Activated naive CD4-positive, alpha-beta T cell (primary cell): ENCODE measurements at places on chromosomes 2 and 18.

- no peak for DNase-seq
Measured at GRCh38 chr2:40554665-40555294, 102.9 kb upstream of the SLC8A1 start.

DNA sequence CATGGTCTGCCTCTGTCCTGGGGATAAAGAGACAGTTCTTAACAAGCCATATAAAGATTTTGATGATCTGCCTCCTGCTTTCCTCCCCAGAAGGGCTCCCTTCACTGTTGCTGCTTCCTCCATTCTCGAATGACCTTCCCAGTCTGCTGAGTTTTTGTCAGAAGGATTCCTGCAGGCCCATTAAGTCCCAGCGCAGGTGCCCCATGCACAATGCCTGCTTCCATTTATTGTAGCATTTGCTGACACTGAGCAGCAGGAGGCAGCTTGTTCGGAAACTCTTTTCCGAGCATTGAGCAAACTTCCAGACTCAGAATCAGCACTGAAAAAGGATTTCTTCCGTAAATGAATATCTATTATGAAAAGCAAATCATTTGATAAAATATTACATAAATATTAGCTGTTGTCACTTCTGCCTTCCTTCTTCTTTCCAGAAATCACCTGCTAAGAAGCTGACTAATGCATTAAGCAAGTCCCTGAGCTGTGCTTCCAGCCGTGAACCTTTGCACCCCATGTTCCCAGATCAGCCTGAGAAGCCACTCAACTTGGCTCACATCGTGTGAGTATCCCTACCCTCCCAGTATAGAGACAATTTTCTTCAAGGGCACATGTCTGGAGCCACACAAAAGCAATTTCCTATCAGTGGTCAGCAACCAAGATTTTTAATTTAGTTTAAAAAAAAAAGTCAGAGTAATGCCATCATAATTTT, 110.4 kb downstream of the DTNA start:
- DNase-seq = no peak

DNA sequence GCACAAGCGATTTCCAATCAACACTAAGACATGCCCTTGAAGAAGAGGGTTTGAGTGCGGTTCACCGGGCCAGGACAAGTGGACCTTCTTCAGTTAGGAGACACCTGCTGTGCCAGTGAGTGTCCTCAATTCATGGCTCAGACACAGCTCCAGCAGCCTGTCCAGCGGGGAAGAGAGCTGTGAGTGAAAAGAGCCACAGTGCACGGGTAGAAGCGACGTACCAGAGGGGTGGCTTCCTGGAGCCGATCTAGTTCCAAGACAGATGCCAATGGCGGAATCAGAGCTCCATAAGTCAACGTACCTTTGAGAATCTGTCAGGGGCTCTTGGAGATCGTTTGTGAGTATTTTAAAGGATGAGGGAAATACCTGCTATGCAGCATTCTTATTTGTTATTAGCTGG, 119.9 kb upstream of the SALL3 start:
- no peak for DNase-seq

DNA sequence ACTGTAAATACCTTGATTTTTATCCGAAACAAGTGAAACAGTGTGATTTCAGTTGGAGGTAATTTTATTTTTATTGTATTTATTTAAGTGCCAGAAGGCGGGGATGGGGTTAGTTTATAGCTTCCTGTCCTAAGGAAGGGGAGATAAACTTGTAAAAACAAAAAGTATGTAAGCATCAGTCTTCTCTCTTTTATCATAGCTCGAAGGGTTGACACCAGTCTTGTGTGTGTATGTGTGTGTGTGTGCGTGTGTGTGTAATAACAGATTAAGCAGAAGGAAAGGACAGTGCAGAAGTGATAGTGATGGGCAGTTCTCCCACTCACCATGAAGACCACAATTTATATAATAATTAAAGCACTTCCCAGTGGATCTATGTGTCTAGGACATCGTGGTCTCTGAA, 793.3 kb downstream of the PLCL1 start:
- DNase-seq = no peak

DNA sequence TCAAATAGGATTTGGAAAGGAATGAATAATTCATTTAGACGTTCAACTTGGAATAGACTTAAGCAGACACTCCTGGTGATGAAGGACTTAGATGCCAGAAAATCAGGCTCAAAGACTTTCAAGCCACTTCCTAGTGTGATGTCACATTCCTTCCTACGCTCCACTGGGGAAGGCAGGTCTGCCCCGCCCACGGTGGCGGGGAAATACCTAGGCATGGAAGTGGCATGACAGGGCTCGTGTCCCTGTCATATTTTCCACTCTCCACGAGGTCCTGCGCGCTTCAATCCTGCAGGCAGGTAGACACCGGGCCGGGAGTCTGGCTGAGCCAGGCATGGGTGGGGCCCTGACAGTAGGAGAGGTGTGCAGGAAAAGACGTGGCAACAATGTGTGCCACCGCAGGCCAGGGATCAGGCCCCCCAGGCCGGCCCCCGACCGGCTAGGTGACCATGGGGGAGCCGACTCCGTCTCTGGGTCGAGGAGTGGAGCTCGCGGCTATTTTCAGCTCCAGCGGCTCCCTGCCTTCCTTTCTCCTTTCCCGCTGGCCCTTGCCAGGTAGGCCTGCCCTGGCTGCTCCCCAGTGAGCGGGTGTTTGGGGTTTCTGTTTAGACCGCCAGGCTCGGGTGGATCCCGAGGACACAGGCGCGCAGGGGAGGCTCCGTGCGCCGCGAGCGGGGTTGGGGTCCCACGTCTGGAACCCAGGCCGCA, at the start of gene IL1RL2:
TSS of gene IL1RL2 (plus strand) at position 233 of the 705 bp plus-strand sequence. CDS start 845 bp downstream, outside the sequence.
- DNase-seq = no peak

DNA sequence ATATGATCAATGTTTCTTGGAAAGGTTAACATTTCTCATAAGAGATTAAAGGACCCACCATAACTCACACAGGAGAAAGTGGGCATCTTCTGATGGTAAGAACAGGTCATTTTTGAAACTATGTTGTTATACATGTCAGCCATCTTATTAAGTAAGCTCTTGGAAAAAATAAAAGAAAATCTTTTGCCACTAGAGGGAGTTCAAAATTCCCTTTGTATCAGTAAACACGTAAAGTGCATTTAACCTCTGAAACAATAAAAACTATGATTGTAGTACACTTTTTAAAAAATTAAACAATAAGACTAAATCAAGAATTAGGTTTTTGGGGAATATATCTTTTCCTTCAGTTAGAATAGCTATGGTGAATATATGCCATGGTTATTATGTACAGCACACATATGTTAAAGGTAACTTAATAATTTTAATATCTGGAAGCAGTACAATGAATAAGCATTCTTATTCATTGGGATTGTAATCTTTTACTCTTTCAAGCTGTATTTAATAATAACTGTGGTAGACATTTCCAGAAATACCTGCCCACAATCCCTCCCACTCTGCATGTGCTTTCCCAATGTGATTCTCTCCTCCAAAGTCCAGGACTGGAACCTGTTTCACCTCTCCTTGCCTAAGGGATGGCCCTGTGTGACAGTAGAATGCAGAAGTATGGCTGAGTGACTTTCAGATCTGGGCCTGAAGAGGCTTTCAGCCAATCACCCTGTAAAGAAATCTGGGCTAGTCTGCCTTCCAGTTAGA, 64.2 kb downstream of the RBMS1 start:
- DNase-seq = no peak

GRCh38 chr2:101775636-101776035, 78.1 kb downstream of the MAP4K4 start:
- DNase-seq = no peak

DNA sequence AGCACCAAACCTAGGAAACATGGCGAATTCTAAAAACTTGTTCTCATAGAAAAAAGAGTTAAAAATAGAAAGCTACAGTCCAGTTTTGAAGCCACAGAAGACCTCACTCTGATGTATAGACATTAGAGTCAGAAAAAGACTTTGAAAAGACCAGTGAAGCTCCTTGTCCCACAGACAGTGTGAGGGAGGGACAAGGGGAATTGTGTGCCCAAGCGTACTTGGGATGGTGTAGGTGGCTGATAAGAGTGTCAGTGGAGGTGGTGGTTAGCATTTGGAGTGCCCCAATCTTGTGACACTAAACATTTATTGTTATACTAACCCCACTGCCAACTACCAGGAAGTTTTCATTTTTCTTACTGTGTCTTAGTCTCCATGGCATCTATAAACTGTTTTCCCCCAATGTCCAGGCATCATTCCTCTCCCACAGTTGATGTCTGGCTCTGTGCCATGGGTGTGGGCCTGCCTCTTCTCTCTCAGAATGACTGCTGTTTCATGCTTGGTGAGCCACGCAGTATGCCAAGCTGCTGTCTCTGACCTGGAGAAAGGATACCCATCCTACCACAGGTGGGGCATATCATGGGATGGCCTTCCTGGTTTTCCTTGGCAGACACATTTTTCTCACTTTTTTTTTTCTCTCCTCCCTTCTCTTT, 161.4 kb downstream of the RPIA start:
- no peak for DNase-seq

DNA sequence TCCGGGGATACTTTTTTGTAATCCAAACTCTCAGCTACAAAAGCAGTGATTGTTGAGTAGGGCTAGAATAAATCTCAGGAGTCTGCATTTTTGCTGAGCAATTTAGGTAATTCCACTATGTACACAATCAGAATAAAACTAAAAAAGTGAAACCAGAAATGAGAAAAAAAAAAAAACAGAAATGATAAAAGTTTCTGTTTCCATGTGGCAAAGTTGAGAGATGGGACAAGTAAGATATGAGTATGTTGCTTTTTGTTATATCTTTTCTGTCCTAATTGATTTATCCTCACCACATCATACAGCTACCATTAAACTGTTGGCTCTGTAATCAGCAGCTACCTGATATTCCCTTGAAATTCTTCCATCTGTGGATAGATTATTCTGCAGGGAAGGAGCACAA, 92.7 kb downstream of the VWC2L start:
- DNase-seq = no peak

DNA sequence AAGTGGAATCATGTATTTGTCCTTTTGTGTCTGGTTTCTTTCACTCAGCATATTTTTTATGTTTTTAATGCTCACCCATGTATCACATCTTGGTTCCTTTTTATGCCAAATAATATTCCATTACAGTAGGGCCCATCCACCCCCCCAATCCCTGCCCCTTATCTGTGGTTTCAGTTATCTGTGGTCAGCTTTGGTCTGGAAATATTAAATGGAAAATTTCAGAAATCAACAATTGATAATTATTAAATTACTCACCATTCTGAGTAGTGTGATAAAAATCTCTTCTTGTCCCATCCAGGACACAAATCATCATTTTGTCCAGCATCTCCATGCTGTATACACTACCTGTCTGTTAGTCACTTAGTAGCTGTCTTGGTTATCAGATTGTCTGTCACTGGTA, 66.7 kb downstream of the BIRC6 start:
- no peak for DNase-seq

GRCh38 chr2:37389989-37390765, 45.7 kb downstream of the QPCT start:
- DNase-seq = no peak

GRCh38 chr2:143397884-143398614, 268.8 kb downstream of the ARHGAP15 start:
- no peak for DNase-seq
